ENCODE measurements at places on chromosomes 5 and 9. TPM values are rescaled to one million over a fixed set of nuclear protein-coding genes. Genes with fewer than 3 reads are reported as not detected.
A peak's percentile ranks its signal among the peaks of the same experiment; 100 is the strongest.

GRCh38 chr5:163653526-163653925 lies 148.1 kb downstream of the MAT2B start:
- no peak for DNase-seq

DNA sequence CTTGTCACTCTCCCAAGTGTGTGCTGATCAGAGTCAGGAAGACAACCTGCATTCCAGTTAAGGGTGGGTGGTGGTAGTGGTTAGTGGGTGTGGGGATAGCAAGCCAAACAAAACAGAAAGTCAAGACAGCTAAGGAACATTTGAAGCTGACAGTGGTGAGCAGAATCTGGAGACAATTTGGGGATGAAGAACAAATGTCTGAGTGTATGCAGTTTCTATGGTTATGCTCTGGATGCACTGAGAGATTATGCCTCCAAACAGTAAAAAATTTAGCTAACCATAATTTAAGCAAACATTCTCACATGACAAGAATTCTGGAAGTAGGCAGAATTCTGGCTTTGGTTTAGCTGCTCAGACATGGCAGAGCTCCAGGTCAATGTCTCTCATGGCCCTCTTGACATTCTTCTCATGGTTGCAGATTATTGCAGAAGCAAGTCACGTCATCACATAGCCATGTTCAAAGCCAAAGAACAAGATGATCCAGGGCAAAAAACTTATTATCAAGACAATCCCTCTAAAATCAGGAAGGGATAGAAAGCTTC lies 148.7 kb downstream of the LURAP1L start:
- peak; percentile 96 for DNase-seq

Gene TRMT10B
- polyA plus RNA-seq = 5.3 TPM

Gene CEMIP2
- 117 TPM for polyA plus RNA-seq

Gene COL15A1
- polyA plus RNA-seq = 74.5 TPM

All from BJ (cell line).